Fibroblast of skin of abdomen (primary cell): ENCODE measurements at places on chromosomes 5 and 9.
A peak's percentile ranks its signal among the peaks of the same experiment; 100 is the strongest.

DNA sequence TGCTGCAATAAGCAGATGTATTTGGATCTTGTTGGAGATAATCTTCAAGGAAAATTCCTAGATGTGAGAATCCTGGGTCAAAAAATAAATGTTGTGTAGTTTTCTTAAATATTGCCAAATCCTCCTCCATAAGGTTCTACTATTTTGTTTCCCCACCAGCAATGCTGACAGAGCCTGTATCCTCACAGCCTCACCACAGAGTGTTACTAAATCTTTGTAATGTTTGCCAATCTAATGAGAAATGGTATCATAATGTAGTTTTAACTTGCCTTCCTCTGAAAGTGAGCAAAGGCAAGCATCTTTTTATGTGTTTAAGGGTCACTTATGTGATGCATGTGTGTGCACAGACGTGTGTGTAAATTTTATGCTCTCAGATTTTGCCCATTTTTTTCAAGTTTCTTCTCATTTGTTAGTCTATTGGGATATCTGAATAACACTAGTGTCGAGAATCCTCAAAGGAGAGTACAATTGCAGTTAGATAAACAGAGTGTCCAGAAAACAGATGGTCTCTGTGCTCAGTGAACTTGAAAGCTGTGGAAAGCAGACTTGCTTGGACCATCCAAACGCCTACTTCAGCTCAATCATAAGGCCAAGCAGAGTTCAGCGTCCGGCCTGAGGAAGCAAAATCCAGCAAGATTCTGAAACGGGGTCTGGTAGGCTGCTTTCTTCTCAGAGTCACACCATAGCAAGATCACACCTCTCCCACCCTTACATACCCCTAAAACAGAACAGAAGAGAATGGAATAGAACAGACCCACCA is 35.7 kb upstream of the UGT3A1 start:
- DNase-seq = no peak

GRCh38 chr9:110126986-110127864 is 80.7 kb downstream of the C9orf152 start:
- peak; percentile 64 for DNase-seq

DNA sequence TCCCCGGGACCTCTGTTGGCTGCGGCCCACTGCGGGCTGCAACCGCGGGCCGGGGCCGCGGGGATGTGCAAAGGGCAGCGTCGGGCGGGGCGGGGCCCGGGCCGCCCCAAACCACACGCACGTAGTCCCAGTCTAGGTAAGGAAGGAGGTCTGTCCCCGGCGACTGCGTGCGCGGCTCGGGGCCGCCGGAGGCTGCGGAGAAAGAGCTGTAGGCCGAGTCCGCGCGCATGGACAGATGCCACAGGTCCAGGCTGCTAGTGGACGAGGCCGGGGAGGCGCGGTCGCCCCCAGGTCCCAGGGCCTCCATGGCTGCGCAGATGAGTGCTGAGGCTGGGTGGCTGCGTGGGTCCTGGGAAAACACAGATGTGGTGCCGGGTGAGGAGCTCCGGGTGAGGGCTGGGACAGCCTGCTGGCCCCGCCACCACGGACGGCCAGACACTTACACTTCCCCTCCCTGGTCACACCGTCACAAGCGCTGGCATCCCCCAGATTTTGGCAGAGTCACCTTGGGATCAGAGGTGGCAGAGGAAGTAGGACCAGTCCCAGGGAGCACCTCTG is 4.5 kb downstream of the SHROOM1 start:
- no peak for DNase-seq

- DNase-seq = no peak
Measured at GRCh38 chr9:113463418-113464285, at the start of gene RGS3. Gene RGS3, plus strand, starts transcription at chr9:113463727. Its CDS starts 76 bp downstream, at chr9:113463803.

GRCh38 chr5:86686046-86686445 is 68.3 kb downstream of the COX7C start:
- no peak for DNase-seq

- peak; percentile 67 for DNase-seq
Measured at GRCh38 chr5:41527201-41527779, 16.9 kb upstream of the PLCXD3 start.

DNA sequence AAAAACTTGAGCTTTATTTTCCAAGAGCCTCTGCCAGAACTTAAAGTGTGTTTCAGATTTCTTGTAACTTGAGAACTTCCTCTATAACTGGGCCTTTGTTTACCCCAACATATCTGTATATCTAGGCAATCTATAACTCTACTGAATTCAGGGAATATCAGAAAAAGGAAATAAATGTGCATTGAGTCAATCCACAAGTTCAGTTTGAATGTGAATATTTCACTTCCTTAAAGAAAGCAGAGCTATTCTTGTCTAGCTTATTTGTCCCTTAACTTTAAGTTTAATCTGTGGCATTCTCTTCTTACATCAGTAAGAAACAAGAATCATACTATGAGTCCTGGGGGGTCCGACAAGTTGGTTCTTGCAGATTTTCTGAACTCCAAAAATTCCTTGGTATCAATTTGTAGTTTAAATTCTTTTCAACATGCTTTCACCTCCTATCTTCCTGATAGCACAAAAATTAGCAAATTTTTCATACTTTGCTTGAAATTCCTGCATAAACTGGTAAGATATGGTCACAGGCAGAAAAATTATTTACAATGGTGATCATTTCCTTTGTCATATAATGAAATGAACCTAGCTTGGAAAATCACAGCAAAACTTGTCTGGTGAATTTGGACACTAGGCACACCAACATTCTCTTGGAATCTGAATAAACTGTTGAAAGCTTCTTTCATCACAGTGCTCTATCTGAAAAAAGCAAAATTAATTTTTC is 19.8 kb upstream of the ITGA1 start:
- DNase-seq = no peak

- no peak for DNase-seq
Measured at GRCh38 chr5:173473288-173473687, 143.2 kb downstream of the BOD1 start.

- peak; percentile 62 for DNase-seq
Measured at GRCh38 chr9:2787065-2787464, 56.8 kb downstream of the PUM3 start.

DNA sequence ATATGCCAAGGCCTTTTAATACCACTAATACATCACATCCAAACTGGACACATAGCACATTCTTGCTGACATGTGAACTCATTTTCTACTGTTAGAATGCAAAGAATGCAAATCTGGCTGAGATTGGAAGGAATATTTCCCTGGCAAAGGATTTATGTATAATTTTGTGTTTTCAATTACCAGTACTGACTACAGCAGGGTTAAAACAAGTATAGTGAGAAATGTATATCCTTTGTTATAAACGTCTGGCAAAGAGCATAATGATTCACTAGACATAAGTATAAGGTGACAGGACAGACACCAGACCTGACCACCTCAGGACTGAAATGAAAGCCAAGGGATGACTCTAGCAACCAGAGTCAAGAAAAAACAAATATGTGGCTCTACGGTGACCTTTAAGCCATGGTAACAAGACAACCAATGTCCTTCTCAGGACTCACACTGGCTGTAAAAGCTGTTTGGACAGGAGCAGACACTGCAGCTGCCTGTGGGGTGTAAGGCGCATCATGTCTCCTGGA is 95.0 kb downstream of the MRPS27 start:
- peak; percentile 91 for DNase-seq
